ENCODE measurements at places on chromosomes 16 and 17. TPM values are rescaled to one million over a fixed set of nuclear protein-coding genes. Genes with fewer than 3 reads are reported as not detected.
A peak's percentile ranks its signal among the peaks of the same experiment; 100 is the strongest.

- no peak for DNase-seq
Observed at GRCh38 chr17:78532922-78533640, 44.1 kb downstream of the DNAH17 start.

DNA sequence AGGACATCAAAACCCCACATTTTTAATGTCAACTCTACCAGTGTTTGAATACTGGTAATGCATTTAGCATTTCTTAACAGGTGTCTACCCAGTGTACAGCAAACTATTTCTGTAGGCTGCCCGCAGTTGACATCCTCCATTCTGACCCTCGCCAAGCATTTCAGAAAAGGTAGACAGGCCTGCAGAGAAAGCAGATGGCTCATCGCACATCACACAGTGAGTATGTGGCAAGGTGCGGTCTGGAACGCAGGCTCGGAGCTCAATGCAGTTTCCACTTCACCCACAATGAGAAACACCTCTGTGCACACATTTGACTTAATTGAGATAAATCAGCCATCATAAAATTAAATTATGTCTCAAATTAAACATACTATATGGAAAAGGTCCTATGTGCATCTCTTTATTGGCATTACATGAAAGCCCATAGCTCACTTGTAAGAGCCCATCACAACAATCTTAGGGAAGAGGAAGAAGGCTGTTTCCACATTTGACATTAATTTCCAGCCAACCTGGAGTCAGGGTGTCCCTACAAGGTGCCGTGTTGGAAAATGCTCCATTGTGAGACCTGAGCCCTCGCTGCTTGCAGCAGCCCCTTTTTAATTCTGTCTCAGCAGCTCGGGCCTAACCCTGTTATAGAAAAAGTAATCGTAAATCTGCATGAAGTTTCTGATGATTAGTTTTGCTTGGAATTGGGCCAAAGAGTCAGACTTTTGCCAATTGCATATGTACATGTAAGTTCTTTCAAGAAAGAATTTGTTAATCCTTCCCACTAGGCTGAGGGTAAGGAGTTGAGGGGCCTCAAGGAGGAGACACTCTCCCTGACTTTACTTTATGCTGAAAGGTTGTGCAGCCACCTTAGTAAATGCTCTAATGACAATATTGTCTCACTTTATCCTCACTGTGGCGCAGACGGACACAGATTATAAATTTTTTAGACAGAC is 378.7 kb upstream of the DYNLRB2 start:
- no peak for DNase-seq

DNA sequence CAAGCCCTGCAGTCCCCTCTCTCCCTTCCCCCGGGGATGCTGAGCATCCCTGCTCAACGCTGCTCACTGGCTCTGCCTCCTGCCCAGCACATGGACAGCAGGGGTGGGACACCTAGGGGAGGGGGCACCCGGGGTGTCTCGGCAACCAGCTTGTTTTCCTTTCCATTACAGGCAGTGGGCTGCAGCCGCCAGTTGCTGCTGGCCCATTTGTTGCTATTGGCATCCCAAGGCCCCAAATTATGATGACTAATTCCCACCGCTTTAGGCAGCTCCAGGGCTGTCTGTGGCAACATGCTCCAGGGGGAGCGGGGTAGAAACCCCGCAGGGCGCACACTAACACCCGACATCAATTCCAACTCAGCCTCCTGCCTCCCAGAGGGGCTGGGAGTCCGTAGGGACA is 4.9 kb downstream of the SDK2 start:
- DNase-seq, result peak; percentile 6

DNA sequence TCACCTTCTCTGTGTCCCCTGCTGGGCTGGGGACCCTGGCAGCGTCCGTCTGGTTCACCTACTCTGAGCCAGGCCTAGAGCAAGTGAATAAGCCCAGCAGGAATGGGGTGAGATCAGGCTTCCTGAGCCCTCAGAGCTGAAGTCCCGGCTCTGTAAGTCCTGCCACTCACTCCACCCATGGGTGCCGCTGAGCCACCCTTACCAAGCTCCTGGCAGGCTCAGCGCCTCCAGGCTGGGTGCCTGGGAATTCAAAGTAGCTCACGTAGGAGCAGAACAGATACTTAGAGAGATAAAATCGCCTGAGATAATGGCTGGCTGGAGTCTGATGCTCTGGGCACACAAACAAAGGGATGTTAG is 9.8 kb upstream of the LASP1NB start:
- DNase-seq, result no peak

- peak; percentile 82 for DNase-seq
Observed at GRCh38 chr17:37107406-37108083, 158.8 kb downstream of the AATF start.

DNA sequence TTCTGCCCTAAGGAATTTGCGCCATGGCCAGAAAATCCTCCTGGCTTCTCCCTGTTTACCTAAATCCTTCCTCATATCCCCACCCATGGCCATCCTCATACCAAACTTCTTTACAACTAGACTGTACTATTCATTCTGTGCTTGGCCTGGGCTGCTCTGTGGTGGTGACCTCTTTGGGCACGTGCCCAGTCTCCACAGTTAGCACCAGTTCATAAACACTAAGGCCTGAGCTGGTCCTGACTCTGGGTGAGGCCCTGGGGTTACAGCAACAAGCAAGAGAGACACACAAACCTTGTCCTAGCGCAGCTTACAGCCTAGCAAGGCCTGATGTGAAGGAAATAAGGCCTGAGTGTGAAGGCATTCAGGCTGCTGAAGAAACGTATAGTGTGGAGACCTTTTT is 3.1 kb upstream of the ATXN7L3 start:
- DNase-seq, result no peak

DNA sequence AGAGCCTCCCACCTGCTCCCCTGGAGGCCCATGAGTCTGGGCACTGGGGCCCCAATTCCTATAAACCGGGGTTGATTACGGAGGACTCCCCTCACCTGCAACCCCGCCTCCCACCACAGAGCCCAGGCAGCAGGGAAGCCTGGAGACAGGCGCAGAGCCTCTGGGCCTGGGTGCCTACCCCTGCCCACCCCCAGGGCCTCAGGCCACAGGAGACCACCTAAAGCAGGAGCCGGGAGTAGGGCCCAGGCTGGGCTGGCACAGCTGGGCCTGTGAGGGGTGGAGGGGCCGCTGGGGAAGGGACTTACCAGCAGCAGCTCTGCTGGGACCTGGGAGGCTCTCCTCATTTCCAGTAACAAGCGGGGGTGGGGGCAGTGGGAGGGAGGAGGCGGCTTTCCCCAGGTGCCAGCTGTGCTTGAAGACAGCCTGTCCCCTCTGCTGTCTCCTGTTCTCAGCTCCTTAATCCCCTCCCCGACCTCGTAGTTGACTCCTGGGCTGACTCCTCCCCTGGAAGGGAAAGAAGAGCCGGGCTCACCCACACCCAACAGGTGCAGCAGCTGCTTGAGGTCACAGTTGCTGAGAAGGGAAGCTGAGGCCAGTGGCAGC is 46.8 kb downstream of the TMEM235 start:
- peak; percentile 31 for DNase-seq

GRCh38 chr17:68656666-68657065 is 55.5 kb upstream of the FAM20A start:
- DNase-seq, result no peak

- DNase-seq, result peak; percentile 92
Observed at GRCh38 chr17:43720311-43721060, 38.1 kb downstream of the SOST start.

GRCh38 chr17:19328441-19329061 is 34.0 kb downstream of the B9D1 start:
- DNase-seq, result no peak

DNA sequence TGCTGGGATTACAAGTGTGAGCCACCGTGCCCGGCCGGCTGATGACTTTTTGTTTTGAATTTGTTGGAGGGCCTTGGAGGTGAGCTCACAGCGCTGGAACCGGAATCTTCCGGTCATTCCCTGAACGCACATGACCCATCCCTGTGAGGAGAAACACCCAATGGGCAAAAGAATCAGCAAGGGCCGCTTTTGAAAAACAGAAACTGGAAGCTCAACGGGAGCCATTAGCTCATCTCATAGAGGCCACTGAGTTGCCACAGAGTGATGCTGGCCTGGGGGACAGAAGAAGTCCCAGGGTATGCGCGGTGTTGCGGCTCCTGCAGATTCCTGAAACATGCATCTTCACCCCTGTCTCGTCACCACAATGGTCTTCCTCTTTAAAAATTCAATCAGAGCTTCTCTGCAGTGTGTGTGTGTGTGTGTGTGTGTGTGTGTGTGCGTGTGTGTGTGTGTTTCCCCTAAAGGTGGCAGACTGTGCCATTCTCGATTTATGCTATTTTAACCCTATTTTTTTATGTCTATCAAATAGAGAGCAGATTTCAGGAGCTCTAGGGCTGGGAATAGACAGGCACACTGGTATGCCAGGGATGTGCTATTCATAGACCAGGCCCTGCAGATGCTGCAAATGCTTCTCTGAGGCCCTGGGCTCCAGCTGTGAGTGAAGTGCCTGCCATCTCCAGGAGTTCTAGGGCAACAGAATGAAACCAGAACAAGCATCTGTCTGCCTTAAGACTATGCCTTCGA is 68.3 kb downstream of the MARCHF10 start:
- DNase-seq, result no peak

DNA sequence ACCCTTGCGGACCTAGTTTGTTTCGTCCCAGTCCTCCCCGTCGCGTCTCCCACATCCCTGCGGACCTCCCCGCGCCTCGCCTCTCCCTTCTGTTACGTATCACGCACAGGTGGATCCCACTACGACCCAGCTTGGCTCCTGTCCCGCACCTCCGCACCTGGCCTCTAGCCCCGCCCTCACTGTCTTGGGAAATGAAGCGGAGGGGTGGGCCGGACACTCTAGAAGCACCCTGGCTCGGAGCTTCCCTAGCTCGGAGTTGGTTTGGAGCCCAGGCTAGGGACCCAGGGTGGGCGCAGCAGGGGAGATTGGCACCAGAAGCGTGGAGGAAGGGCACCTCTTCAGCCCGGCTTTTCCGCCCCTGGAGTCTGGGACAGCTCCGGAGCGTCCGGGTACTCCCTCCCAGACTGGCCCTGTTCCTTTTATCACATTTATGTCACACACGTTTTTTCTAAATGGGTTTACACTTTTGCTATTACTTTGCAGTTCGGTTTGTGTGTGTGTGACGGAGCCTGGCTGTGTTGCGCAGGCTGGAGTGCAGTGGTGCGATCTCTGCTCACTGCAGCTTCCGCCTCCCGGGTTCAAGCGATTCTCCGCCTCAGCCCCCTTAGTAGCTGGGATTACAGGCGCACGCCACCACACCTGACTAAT is 1.4 kb upstream of the CEMP1 start:
- peak; percentile 69 for DNase-seq

DNA sequence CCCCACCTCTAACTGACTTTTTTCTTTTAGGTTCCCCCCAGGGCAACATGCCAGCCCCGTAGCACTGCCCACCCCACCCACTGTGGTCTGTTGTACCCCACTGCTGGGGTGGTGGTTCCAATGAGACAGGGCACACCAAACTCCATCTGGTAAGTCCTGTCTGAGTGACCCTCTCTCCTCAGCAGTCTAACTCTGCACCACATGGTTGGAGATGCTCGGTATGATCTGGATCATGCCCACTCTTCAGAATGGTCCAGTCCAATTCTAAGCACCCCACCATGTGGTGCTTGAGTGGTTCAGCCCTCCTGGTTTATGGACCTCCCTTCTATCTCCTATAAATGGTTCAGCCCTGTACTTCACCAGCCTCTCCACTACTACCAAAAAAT is 5.9 kb downstream of the KDM6B start:
- DNase-seq, result no peak

DNA sequence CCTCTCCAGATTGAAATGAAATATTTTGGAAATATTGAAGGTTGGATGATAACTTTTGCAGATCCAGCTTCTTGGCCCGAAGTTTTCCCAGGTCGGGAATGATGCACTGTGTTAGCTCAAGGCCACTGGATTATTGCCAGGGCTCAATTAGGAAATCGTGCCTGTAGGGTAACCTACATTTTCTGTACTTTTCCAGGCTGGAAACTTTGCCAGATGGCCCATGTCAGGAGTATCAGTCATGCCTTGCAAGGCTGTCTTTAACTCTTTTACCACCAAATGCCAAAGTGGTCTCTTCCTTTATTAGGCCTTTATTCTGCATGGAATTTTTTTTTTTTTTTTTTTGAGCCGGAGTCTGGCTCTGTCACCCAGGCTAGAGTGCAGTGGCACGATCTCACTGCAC is 8.9 kb upstream of the SEC14L1 start:
- DNase-seq, result no peak

GRCh38 chr16:17368446-17368845 is 102.3 kb downstream of the XYLT1 start:
- DNase-seq, result no peak

GRCh38 chr17:29434550-29434949 is 44.4 kb downstream of the TAOK1 start:
- DNase-seq, result no peak

PIPOX gene
- total RNA-seq, result 1.00 TPM

CNTNAP4 gene
- total RNA-seq, result not detected

KRTAP9-4 gene
- not detected for total RNA-seq

RNF222 gene
- not detected for total RNA-seq

PIK3R5 gene
- 2.5 TPM for total RNA-seq

ACSM5 gene
- total RNA-seq, result 1.4 TPM

G6PC1 gene
- not detected for total RNA-seq

TIGD7 gene
- total RNA-seq, result 9.4 TPM

CCL16 gene
- total RNA-seq, result not detected
